ENCODE measurements at places on chromosomes 5 and 9.

DNA sequence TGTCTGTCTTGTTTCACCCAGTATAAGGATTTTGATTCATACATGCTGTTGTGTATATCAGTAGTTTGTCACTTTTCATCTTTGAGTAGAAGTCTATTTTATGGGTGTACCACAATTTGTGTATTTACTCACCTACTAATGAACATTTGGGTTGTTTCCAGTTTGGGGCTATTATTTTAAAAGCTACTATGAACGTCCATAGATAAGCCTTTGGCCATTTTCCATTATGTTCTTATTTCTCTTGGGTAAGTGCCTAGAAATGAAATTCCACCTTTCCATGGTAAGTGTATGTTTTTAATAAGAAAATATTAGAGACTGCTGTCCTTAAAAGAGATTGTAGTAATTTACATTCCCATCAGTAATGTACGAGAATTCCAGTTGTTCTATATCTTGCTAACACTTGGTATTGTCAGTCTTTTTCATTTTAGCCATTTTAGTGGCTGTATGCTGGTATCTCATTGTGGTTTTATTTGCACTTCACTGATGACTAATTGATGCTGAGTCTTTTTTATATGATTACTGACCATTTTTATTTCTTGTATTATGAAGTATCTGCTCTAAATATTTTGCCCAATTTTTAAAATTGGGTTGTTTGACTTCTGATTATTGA lies 17.9 kb upstream of the PDE8B start:
- no peak for DNase-seq

GRCh38 chr5:141590127-141590526 lies 28.7 kb downstream of the DIAPH1 start:
- DNase-seq: no peak

- DNase-seq: no peak
These were observed 346.9 kb downstream of the GADD45G start for GRCh38 chr9:89951675-89952074.

GRCh38 chr9:136935651-136936050 lies 8.9 kb downstream of the FBXW5 start:
- DNase-seq: no peak

GRCh38 chr9:95044731-95045508 lies 272.6 kb downstream of the FANCC start:
- no peak for DNase-seq
